Neural crest cell (in vitro differentiated cells): ENCODE measurements at places on chromosomes 6 and 20. TPM values are rescaled to one million over a fixed set of nuclear protein-coding genes. Genes with fewer than 3 reads are reported as not detected.
A peak's percentile ranks its signal among the peaks of the same experiment; 100 is the strongest.

- H3K27me3 ChIP-seq = no peaks in the 10 kb centered on the region
- peak overlapping the region; percentile 97 for H3K27ac ChIP-seq
- no peaks in the 10 kb centered on the region for H3K36me3 ChIP-seq
- no peak for DNase-seq
- H3K4me3 ChIP-seq = peak overlapping the region; percentile 99
- H3K4me1 ChIP-seq = peaks cover 27% of the 10 kb centered on the region
Measured at GRCh38 chr6:144285548-144285797, 338 bp downstream of the UTRN start.

The CALHM5 gene
- 0.33 and 0.45 TPM in 2 replicates for total RNA-seq

GRCh38 chr6:113190170-113190569 lies 667.0 kb upstream of the MARCKS start:
- no peaks in the 10 kb centered on the region for H3K27me3 ChIP-seq
- peak overlapping the region; percentile 64 for H3K27ac ChIP-seq
- H3K36me3 ChIP-seq = peaks cover 15% of the 10 kb centered on the region
- H3K4me1 ChIP-seq = peaks cover 10% of the 10 kb centered on the region
- no peak overlapping the region for H3K4me3 ChIP-seq
- no peak for DNase-seq

GRCh38 chr6:168703990-168704389 lies 263.0 kb downstream of the SMOC2 start:
- H3K36me3 ChIP-seq = no peaks in the 10 kb centered on the region
- DNase-seq = no peak
- H3K27me3 ChIP-seq = no peaks in the 10 kb centered on the region
- H3K4me3 ChIP-seq = no peak overlapping the region
- H3K27ac ChIP-seq = no peak overlapping the region
- H3K4me1 ChIP-seq = peaks cover 5% of the 10 kb centered on the region

The GPR6 gene
- not detected in 2 replicates for total RNA-seq

The TFAP2A gene
- total RNA-seq = 8.2 and 9.6 TPM in 2 replicates

DNA sequence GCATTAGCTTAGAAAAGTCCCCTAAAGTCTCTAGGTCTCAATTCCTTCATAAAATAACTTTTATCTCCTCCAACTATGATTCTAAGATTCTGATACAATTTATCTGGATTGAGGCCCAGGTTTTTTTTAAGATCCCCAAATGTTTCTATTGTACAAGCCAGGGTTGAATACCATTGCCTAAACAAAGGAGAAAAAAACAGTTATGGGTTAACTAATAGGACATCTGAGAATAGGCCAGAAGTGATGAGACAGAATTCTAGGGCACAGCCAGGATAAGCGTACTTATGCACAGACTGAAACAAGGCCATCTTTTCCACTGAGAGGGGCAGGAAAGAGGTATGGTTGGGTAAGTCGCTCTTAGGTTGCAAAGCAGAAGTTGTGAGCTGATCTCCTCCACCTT lies 26.4 kb downstream of the EPB41L2 start:
- H3K27me3 ChIP-seq = no peaks in the 10 kb centered on the region
- H3K36me3 ChIP-seq = no peaks in the 10 kb centered on the region
- H3K4me3 ChIP-seq = no peak overlapping the region
- peaks cover 16% of the 10 kb centered on the region for H3K4me1 ChIP-seq
- H3K27ac ChIP-seq = no peak overlapping the region

DNA sequence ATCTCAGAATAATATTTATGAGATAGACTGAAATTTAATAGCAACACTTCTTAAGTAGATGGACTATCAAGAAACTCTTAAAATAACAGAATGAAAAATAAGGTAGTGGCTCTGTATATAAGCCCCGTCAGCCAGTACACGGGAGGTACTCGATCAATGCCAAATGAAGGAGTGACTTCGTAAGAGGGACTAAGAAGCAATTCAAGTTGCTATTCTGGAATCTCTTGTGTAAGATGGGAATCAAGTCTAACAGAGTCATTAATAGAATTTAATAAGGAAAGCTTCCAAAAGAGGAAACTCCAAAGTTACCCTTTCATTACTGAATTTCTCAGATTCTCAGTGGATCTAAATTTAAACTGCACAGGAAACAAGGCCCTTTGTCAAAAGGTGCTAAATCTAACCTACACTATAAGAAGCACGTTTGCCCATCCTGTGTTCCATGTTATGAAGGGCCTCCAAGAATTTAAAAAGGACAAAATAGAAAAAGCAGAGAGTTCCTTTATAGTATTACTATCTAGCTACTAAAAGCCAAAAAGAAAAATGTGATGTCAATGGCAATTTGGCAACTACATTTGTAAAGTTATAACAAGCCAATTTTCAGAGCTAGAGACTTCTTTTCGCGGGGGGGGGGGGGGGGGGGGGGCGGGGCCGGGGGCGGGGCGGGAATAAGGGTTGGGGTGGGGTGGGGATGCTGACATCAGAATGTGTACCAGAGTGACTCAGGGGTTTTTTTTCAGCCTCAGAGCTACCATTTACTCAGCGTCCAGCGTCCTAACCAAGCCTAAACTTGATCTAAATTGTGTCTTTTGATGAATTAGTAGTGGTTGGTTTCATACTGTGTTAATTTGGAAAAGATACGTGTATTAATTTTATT lies 200.6 kb downstream of the GMPR start:
- no peaks in the 10 kb centered on the region for H3K36me3 ChIP-seq
- H3K4me3 ChIP-seq = no peak overlapping the region
- H3K4me1 ChIP-seq = no peaks in the 10 kb centered on the region
- DNase-seq = no peak
- H3K27me3 ChIP-seq = no peaks in the 10 kb centered on the region

The OGFR gene
- total RNA-seq = 36.7 and 38.5 TPM in 2 replicates

- no peaks in the 10 kb centered on the region for H3K36me3 ChIP-seq
- DNase-seq = no peak
- H3K27me3 ChIP-seq = peaks cover 99% of the 10 kb centered on the region
- no peak overlapping the region for H3K4me3 ChIP-seq
- H3K27ac ChIP-seq = no peak overlapping the region
Measured at GRCh38 chr6:41408576-41408975, 73.2 kb downstream of the NCR2 start.

GRCh38 chr6:12947967-12948366 lies 231.4 kb downstream of the PHACTR1 start:
- peaks cover 3% of the 10 kb centered on the region for H3K27me3 ChIP-seq
- peaks cover 8% of the 10 kb centered on the region for H3K4me1 ChIP-seq
- no peaks in the 10 kb centered on the region for H3K36me3 ChIP-seq
- no peak for DNase-seq
- no peak overlapping the region for H3K4me3 ChIP-seq

DNA sequence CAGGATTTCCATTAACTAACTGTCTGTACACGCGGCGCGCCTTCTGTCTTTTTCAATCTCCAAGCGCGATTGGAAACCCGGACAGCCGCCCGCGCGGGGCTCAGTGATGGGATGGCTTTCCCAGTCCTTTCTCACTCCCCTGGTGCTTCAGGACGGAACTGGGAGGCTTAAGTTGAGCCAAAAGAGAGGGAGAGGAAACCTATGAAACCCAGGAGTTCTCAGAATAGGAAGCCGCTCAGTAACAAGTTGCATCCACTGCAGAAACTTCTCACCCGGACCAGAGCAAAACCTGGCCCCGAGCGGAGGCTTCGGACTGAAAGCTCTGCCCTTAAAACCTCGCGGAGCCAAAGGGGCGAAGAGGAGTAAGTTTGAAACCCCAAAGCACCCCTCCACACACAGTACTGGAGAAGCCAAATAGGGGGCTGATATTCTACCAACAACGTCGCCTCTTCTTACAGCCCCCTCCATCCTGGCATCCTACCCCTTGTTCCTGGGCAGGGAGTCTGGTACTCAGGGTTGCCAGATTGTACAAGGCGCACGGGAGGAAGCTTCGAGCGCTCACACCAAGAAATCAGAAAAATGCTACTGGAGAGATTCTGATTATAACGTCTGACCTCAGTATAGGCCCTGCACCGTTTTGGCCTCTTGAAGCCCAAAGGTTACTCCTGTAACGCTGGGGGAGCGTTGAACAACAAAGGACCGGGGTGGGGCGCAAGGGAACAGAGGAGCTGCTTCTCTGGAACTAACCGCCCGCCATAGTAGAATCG lies 906 bp upstream of the COL12A1 start:
- H3K36me3 ChIP-seq = no peaks in the 10 kb centered on the region
- peak overlapping the region; percentile 91 for H3K4me3 ChIP-seq
- peaks cover 80% of the 10 kb centered on the region for H3K27me3 ChIP-seq
- no peak for DNase-seq
- peaks cover 69% of the 10 kb centered on the region for H3K4me1 ChIP-seq
- no peak overlapping the region for H3K27ac ChIP-seq
